Natural killer cell (primary cell): ENCODE measurements at places on chromosomes 5 and 9.

GRCh38 chr5:66742083-66742895 is 146.1 kb downstream of the MAST4 start:
- DNase-seq, result no peak

GRCh38 chr5:141945511-141946051 is 12.4 kb downstream of the PCDH12 start:
- DNase-seq, result no peak

DNA sequence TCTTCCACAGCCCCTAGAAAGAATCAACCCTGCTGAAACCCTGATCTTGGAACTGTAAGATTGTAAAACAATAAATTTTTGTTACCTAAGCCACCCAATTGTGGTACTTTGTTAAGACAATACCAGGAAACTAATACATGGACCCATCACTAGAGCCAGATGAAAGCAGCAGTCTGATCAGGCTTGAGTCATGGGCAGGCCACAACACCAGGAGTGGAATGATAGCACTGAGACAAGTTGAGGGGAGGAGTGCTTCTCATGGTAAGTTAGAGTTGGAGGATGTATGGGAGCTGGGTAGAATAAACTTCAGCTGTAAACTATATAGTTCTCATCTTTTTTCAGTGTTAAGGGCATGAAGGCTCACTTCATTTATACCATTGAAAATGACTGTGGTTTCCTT is 164.4 kb upstream of the OR13F1 start:
- no peak for DNase-seq

GRCh38 chr5:133285583-133286021 is 233.8 kb downstream of the HSPA4 start:
- no peak for DNase-seq

DNA sequence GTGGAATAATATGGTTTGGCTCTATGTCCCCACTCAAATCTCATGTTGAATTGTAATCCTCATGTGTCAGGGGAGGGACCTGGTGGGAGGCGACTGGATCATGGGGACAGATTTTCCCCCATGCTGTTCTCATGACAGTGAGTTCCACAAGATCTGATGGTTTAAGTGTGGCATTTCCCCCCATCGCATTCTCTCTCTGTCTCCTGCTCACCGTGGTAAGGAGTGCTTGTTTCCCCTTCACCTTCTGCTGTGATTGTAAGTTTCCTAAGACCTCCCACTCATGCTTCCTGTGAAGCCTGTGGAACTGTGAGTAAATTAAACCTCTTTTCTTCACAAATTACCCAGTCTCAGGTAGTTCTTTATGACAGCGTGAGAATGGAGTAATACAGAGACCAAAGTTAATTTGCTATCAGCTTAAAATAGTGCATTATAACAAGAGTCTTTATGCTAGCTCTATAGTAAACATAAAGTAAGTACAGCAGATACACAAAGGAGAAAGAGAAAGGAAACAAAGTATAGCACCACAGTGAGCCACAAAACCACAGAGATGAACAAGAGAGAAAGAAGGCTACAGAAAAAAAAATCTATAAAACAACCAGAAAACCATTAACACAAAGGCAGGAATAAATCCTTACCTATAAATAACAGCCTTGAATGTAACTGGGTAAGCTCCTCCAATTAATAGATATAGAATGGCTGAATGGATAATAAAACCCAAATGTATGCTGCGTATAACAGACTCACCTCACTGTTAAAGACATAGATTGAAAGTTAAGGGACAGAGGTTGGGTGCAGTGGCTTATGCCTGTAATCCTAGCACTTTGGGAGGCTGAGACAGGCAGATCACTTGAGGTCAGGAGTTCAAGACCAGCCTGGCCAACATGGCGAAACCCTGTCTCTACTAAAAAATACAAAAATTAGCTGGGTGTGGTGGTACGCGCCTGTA is 39.7 kb downstream of the RAPGEF6 start:
- peak; percentile 67 for DNase-seq

DNA sequence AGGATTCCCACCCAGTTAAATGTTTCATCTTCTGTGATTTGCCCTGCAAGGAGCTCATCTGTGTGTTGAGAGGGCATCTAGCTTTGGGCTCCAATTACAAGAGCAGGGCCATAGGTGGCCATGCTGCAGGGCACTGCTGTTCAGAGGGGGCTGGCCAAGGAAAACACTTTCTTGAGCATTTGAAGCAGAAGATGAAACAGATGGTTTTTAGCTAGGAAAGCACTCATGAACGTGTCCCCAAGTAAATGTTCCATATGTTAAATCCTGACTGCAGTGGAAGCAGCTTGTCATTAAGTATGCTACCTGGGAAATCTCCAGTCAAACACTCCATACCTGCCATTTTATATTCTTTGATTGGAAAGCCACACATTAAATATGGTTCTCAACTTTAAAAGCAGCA is 176.6 kb downstream of the FBXL7 start:
- no peak for DNase-seq

DNA sequence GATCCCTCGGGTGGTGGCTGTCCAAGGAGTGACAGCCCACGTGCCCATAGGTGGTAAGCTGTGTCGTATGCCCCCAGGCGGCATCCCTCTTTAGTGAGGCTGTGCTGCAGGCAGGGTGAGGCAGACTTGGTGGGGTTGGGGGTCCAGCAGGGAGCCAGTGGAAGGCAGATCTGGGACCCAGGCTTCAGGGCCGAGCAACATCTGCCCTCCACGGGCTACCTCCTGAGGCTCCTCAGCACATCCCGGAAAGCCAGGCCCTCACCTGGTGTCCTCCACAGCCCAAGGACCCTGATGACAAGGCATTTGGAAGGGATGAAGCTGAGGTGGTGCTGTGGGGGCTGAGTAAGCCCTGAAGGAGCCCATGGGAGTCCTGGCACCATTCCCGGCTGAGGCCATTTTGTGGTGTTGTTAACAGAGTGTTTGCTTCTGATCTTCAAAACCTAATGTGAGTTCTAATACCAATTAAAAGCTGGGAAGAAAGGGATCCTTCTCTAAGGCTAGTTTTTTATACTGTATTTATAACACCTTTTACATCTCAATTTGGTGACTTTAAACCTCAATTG is 295.8 kb upstream of the IRX2 start:
- no peak for DNase-seq

- no peak for DNase-seq
Observed at GRCh38 chr5:6397536-6398269, 19.4 kb upstream of the MED10 start.

GRCh38 chr9:91039835-91040140 is 238.2 kb downstream of the SYK start:
- DNase-seq, result no peak

DNA sequence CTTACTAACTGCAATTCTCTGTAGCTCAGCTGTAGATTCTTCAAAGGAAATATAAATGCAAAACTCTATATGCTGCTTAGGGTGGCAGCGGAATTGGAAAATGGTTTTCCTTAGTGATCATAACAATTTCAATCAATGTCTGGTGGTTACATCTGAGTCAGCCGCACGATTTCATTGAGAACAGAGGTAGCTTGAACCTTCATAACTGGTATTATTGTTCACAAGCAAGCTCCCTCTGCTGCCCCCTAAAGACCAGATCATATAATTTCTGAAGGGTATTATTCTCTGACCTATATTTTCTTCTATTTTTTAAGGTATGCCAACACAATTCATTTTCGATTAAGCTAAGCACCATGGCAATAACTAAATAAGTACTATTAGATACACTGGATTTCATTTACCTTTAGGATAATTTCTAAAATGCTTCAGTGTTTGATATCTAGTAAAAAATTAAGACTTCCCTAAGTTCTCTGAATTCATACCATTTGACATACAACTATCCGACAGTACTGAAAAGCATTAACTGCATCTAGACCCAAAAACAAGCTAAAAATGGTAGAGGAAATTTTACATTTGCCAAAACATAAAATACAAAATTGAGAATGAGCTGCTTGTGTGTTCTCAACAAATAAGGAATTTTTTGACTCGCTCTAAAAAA is 181.1 kb upstream of the SPEF2 start:
- DNase-seq, result no peak

DNA sequence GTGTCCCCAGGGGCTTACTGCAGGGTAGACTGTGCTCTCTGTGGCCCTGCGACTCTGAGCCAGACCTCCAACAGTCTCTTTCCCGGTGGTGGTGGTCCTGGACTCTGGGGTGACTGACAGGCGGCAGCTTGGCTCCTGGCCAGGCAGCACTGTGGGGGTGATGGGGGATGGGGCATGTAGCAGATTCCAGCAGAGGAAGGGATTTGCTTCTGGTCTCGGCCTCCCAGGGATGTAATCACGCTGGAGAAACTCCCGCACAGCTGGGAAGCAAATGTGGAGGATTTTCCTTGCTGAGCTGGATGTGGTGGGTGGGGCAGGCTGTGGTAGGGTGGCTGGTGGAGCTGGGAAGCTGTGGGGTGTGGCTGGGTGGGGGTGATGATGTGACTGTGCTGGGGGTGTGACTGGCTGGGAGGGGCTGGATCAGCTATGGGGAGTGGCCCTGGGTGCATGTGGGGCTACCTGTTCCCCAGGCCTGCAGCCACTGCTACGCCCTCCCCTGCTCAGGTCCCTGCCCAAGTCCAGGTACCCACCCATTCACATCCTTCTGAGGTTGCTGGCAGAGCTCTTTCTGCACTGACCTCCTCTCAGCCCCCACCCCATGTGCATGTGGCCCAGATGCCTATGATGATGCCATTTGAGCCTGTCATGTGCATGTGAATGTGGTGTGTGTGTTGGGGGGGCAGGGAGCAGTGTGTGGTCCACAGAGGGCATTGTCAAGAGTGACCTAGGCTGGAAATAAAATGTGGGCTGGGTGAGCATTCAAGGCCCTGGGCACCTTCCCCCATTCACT is 3.8 kb downstream of the NDST1 start:
- DNase-seq, result no peak

GRCh38 chr5:156934450-156935211 is 28.4 kb downstream of the TIMD4 start:
- peak; percentile 51 for DNase-seq

DNA sequence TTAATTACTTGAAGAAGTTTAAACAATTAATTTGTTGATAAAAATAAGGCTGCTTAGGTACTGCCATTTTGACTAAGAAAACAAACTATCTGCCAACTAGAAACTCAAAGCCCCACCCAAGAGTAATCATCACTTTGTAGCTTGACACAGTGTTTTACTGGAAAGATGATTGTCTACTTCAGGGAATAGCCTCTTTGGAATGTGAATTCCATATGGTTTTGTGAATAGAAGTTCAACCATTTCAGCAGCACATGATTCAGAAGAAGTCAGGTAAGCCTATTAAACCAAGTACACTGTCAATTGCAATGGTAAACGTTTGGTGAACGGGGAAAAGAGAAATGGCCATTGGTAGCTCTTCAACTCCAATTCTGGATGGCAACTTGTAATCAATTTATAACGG is 55.2 kb downstream of the PLK2 start:
- no peak for DNase-seq

DNA sequence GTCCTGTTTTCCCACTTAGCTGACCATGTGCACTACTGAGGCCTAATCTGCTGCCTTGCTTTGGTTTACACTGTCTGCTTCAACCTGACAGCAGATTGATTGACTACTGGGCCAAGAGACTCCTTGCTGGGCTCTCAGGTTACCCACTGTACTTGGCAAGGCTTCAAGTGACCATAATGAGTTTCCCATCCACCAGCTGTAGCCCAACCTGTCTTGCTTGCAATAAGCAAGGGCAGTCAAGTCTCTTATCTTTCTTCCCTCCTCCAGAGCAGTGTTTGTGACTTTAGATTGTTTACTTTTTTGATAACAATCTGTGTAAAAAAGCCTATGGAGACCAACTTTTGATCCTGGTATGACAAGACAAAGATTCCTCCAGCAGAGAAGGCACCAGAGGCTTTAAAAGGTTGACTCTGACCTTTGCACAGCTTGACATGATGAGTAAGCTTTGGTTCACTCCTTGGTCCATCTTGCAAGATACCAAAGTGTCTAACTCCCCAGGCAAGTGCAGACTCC is 912.3 kb upstream of the SEMA6A start:
- no peak for DNase-seq

DNA sequence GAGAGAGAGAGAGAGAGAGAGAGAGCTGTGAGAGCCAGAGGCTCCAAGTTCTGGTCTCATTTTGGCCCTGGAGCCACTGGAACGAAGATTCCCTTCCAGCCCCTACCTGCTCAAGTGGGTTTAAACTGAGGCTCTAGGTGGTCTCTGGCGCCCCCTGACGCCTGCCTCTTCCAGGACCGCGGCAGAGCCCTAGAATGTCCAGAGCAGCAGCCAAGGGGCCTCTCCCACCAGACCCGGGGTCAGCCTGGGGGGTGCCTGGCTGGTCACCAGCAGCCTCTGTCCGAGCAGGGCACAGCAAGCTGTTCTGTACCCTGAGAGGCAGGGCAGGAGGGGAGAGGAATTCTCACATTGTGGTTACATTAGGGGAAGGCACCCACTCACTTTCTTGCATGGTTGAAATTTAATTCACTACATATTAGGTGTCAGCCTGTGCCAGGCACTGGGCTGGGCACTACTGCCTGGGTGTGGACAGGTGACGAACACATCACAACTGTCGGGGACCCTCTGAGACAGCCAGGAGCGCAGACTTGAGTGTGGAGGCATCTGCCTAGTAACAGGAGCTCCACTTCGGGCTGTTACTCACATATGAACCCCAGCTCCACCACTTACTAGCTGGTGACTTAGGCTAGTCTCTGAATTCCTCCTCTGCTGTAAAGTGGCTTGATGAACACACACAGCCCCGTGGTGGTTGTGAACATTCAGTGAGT is 44.5 kb downstream of the AMBP start:
- no peak for DNase-seq

DNA sequence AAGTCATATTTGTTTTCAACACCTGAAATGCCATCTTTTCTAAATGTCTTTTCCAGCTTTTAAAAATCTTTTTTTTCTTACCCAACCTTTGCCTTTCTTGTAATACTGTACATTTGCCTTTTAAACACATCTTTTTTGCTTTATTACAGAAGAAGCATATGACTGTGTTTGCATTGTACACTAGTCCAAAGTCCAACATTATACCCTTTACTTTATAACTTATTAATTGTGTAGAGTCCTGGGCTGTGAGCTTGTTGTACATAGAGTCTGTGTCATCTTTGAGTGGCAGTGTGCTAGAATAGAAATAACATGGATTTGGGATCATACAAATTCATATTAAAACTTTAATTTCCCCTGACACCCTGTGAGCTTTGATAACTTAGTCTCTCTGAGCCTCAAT is 23.7 kb downstream of the CWC27 start:
- no peak for DNase-seq

DNA sequence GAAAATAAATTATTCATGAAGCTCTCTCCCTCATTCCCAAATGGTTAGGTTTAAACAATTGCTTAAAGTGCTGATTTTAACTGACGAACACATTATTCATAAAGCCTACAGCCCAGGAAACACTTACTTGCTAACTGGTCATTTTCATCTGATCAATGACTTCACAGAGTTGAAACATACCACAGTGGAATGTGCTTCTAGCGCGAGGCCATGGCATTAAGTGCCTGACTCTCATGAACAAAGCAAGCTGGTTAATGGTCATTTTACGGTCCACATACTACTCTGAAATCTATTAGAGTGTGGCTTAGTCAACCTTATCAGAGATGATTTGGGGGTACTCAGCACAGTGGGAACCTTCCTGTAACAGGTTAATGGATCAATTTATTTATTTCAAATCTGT is 114.6 kb downstream of the MED27 start:
- DNase-seq, result no peak

GRCh38 chr5:172633403-172633970 is 7.6 kb upstream of the NEURL1B start:
- DNase-seq, result no peak

- DNase-seq, result no peak
Observed at GRCh38 chr5:19927919-19928318, 60.1 kb downstream of the CDH18 start.
